Effector CD8-positive, alpha-beta T cell (primary cell): ENCODE measurements at places on chromosomes 12 and 14.

DNA sequence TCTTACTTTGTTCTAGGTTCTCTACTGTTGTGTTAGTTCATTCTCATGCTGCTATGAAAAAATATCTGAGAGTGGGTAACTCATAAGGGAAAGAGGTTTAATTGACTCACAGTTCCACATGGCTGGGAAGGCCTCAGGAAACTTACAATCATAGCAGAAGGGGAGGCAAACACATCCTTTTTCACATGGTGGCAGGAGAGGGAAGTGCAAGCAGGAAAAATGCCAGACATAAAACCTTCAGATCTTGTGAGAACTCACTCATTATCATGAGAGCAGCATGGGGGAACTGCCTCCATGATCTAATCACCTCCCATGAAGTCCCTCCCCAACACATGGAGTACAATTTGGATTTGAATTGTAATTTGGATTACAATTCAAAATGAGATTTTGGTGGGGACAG, 69.6 kb downstream of the MGST1 start:
- DNase-seq: no peak

DNA sequence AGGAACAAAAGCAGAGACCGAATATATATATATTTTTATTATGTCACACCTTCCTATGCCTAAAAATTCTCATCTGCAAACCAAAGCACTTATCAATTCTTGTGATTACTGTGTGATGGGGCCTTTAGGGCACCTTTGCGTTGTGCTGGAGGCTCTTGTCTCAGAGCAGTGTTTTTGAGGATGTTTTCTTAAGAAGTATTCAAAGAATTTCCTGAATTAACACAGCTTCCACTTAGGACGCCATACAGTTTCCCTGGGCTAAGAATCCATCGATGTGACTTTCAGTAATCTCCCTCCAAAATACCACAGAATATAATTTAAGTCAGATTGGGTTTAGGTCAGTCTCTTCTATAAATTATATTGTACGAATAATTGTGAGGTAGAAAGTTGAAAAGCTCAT, 22.0 kb upstream of the HIF1A start:
- no peak for DNase-seq

- DNase-seq: no peak
Measured at GRCh38 chr12:117853600-117853999, 115.2 kb downstream of the KSR2 start.

DNA sequence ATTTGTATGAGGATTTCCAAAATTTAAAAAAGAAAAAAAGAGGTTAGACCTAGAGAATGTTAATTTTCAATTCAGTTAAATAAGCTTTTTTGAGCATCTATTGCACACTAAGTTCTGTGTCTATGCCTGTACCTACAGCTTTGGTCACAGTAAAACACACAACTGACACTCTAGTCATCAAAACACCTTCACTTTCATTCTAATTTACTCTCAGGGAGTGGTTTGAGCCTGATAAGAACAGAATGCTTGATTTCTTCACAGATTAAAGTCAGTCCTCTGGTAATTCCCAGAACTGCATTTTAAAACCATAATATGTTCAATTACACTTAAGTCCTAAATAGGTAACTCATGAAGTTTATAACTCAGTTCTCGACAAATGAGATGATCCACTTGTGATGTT, 9.2 kb downstream of the SLC5A8 start:
- DNase-seq: no peak

DNA sequence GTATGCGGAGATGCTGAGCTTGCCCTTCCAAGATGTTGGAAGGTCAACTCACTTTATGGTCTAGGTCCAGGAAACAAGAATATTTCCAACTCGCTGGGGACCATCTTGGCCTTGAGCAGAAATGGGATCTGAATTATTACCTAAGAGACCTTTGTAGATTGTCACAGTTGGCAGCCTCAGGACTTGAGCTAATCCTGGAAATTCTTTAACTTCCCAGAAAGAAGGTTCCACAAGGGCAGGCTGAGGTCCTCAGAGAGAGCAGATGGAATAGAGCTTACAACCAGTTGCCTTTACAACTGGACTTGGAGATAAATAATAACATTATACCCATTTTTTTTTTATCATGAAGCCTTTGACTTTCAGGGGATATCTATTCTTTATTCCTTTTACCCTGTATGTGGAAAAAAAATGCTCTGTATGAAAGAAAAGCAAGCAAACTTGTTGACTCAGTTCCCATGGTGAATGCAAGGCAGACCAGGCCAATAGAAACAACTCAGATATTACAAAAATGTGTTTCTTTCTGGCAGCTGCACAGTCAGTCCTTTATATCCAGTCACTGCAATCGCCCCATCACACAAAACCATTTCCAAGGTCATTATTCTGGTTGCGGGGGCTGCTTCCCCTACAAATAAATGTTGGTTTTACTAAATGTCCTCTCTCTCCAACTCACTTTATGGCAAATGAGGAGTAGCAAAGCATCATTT, 401.4 kb downstream of the ZFP36L1 start:
- no peak for DNase-seq

DNA sequence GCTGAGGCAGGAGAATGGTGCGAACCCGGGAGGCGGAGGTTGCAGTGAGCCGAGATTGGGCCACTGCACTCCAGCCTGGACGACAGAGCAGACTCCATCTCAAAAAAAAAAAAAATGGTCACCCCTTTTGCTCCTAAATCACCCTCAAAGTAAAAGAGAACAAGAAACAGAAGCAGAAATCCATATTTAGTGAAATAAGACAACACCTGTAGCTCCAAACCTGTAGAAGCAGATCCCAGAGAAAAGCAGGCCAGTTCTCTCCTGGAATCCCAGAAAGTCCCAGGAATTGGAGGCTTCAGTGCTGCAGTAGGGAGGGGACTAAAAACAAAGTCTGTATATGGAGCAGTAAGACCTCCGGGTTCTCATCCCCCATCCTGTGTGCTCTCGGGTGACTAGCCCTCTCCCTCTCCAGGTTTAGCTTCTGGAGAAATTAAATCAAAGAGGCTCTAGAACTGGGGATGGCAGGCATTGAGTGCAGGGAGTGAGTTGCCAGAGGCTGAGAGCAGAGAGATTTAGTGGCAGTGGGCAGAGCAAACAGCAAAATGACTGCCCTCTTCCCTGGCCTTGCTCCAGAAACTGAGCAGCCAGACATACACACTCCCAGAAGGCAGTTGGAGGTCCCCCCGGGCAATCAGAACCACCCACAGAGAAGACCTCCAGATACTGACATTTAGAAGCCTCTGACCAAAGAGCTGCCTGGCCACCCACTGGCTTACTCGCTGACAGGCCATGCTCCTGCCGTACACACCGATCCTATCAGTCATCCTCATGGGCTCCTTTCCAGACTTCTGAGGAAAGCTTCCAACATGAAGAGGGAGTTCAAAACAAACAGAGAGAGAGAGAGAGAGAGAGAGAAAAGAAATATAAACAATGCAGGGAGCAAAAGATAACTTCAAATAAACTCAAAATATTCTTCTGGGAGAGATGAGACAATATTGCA, 6.3 kb upstream of the MLXIP start:
- no peak for DNase-seq

DNA sequence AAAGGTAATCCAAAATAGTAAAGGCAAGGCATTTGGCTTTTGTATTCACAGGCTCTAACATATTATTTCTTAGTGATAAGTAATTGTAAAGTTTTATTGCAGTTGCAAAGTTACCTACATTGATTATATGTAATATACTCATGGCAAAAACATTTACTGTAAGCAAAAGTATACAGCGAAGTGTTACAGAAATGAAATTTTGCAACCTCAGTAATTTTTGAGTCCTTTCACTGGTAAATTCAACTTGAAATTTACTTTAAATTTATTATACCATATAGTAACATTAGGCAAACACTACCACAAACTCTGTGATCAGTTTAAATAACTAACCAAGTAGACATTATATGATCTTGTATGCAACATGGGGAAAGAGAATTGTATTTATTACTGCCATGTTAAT, 89.0 kb downstream of the CDK17 start:
- no peak for DNase-seq

DNA sequence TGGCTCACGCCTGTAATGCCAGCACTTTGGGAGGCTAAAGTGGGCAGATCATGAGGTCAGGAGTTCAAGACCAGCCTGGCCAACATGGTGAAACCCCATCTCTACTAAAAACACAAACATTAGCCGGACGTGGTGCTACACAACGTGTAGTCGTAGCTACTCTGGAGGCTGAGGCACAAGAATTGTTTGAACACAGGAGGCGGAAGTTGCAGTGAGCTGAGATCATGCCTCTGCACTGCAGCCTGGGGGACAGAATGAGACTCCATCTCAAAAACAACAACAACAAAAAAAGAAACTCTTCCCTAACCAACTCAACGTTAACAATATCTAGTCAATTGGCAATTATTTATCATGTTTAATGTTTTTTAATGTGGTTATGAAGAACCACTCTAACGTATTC, 89.3 kb downstream of the EPS8 start:
- no peak for DNase-seq

DNA sequence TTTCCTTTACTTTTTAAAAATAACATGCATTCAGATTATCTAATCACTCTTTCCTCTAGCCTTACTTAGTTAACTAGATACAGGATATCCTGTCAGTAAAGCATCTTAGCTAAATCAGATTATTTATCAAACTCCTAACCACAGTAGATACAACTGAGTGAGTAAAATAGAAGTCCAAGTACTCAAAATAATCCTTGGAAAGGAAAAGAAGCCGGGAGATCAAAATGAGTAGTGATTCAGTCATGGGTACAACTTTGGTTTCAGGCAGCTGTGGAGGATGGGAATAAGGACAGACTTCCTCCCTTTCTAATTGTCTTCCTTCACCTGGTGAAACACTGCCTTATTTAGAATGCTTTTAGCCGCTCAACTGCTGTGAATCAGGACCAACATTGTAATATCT, 29.4 kb downstream of the GNG2 start:
- no peak for DNase-seq
